ENCODE measurements at places on chromosomes 3 and 15.
A peak's percentile ranks its signal among the peaks of the same experiment; 100 is the strongest.

DNA sequence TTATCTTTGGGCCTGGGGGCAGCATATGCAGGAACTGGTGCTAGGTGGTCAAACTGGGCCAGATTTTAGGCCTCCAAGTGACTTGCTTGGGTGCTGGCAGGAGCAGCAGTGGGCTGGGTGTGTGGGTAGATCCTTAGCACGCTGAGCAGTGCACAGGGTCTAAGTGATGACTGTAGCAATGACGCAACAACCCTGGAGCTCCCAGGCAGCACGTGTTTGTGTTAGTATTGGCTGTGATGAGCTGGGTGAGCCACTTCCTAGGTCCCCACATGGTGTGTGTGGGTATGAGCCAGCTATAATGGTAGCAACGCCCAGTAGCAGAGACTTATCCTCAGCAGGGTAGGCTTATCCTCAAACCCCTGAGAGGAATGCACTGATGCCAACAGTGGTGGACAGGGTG is 570.6 kb upstream of the ROBO1 start:
- peak; percentile 51 for DNase-seq

DNA sequence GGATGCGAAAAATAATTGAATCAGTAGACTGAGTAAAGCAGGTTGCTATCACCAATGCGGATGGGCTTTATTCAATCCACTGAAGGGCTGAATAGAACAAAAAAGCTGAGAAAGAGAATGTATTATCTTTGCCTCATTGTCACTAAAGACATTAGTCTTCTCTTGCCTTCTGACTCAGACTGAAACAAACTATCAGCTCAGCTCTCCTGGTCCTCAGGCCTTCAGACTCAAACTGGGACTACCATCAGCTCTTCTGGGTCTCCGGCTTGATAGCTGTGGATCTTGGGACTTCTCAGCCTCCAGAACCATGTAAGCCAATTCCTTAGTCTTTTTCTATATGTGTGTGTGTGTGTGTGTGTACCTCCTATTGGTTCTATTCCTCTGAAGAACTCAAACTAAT is 12.6 kb downstream of the IFT57 start:
- no peak for DNase-seq

DNA sequence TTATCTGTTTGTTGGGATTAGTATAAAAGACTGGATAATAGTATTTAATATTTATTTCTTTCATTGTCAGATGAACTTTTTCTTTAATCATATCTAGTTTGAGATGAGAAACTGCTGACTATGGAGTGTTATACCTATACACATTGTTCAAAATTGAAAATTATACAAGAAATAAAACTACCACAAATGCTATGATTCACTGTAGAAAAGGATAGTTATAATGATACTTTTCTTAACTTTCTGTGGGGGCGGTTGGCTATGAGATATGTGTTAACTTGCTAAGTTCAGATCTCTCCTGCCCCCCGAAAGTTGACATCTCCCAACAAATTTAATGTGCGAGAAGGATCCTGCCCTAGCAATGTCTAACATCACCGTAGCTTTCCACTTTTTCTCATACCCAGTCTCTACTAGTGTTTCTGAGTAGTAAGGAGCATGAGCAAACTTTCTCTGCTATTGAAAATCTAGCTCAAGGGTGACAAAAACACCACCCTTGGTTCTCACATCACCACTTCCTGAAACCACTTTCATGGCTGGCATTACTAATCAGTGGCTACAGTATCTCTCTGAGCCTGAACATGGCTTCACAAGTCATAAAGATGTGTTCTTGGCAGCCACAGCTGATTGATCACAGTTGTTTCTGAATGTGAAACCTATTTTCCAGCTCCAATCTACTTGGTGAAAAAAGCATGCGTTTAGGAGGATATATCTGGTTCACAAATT is 15.8 kb upstream of the SAMMSON start:
- no peak for DNase-seq

GRCh38 chr3:196994056-196994455 is 25.4 kb upstream of the PIGZ start:
- DNase-seq, result no peak

GRCh38 chr15:42092398-42093318 is 1.7 kb downstream of the PLA2G4D start:
- DNase-seq, result no peak

DNA sequence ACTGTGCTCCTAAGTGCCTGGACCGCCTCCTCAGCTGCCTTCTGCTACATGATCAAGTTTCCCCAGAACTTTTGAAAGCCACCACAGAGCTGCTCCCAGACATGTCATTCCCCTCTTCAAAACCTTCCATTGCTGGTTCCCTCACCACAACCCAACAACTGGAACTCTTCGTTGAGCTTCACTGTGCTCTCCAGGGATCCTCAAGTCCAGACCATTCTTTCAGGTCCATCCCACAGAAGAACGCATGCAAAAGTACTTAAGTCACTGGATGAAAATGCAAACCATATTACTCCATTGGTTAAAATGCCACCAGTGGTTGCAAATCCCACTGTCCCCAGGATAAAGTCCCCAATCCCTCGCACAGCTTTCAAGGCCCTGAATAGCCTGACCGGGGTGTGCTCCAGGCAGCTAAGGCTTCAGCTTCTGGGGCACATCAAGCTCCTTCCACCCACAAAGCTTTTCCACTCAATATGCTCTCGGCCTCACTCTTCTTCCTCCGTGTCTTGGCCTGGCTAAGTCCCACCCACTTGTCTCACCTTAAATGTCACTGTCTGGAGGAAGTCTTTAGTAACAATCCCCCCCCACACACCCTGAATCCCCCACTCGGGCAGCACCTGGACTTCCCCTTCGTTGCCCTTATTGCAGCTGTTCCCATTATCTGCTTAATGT is 84.8 kb downstream of the XXYLT1 start:
- no peak for DNase-seq

GRCh38 chr3:17539436-17539835 is 203.0 kb downstream of the TBC1D5 start:
- DNase-seq, result no peak

GRCh38 chr3:50518436-50518835 is 15.0 kb upstream of the CACNA2D2 start:
- DNase-seq, result no peak

- DNase-seq, result no peak
Observed at GRCh38 chr3:31880482-31881078, 100.5 kb downstream of the OSBPL10 start.

- DNase-seq, result no peak
Observed at GRCh38 chr15:43118829-43119228, 13.0 kb upstream of the UBR1 start.
